ENCODE measurements at places on chromosomes 7 and 10.

DNA sequence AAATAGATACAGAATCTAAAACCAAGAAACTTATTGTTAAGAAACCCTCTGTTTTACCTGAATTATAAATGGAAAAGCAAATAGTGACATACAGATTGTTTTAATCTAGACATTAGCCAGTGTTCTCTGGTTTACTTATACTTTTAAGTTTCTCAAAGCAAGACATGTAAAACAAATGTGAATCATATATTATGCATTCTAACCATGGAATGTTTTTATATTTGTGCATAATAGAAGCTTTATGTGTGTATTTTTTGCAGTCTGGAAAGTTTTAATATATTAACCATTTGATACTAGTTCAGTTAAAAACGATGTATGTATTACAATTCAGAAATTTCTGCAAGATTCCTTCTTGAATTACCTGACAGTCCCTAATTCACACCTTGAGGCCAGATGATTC is 150.6 kb upstream of the TMEM72 start:
- no peak for DNase-seq

- no peak for DNase-seq
These were observed 747.8 kb downstream of the GRID1 start for GRCh38 chr10:85618841-85619240.

DNA sequence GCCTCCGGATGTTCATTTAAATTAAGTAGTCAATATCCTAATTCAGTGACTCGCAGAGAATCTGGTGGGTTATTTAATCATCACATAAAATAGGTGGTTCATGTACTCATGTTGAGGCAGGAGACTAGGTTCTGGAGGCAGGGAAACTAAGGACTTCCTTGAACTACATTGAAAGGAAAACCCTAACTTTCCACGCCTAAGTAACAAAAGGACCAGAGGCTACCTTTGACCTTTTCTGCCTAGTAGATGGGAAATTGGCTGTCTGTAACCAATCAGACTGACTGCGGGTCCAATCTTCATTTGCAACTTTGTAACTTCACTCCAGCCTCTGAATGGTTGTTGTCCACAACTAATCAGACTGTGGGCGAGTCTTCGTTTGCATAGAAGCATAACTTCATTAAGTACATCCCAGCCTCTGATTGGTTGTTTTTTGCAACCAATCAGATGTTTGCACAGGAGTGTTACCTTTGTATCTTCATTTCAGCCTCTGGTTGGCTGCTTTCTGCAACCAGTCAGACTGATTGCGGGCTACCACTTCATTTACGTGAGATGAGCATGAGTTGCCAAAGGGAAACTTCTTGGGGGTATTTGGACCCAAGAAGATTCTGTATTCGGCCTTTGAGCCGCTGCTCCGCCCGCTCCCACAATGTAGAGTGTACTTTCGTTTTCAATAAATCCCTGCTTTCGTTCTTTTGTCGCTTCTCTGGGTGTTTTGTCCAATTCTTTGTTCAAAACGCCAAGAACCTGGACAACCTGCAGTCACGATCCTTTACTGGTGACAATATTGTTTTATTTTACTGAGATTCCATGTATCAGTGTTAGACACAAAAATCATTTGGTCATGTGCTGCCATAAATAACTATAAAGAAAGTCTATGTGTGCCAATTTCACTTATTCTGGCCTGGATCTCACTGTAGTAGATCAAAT is 1.7 kb upstream of the ST7 start:
- DNase-seq = no peak

DNA sequence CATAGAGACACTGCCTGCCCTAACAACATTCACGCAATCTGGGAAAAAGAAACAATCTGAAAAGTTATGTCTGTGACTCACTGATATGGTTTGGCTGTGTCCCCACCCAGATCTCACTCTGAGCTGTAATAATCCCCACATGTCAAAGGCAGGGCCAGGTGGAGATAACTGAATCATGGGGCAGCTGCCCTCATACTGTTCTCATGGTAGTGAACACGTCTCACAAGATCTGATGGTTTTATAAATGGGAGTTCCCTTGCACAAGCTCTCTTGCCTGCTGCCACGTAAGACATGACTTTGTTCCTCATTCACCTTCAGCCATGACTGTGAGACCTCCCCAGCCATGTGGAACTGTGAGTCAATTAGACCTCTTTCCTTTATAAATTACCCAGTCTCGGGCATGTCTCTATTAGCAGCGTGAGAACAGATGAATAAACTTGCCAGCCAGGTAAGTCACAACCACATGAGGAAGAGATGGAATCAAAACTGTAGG is 341.5 kb upstream of the AOAH start:
- DNase-seq = no peak

DNA sequence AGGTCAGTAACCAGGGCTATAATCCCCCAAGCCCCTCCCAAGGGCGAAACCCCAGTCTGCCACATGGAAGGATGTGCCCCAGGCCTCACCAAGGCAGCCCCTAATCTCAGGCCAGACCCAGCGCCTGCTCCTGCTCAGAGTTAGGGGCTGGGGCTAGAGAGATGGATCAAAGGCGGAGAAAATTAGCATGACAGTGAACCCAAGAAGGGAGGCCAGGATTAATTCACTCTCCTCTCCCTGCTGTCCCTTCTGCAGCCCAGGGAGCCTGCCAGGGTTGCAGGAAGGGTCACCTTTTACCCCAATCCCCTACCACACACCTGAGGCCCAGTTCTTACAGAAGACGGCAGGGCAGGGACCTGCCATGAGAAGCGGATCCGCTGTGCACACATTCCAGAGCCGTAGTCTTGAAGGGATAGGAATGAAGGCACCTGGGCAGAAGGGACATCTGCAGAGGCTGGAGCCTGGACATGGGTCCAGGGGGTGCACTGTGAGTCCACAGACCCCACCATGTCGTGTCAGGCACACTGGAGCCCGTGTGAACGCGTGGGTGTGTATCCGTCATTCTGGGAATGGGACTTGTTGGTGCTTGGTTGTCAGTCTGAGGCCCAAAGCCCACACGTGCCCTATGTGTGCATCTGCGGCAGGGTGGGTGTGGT is 11.9 kb upstream of the ZMIZ1 start:
- DNase-seq = no peak

- no peak for DNase-seq
These were observed 34.0 kb downstream of the GATA3 start for GRCh38 chr10:8088504-8088903.

DNA sequence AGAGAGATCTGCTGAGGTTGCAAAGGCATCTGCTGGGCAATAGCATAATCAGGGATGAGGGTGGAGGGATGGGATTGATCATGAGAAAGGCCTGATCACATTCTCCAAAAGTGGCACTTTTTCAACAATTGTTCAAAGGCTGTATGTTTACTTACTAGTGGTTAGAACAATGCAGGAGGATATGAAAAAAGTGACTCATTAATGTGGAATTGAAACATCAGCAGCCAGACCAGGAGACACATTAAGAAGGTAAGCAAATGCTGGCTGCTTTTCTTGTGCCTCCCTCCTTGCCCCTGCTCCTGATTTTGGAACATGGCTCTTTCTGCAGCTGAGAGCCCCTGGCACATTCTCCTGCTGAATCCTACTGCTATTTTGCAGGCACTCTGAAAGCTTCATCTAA is 63.5 kb downstream of the FAM204A start:
- DNase-seq = no peak

DNA sequence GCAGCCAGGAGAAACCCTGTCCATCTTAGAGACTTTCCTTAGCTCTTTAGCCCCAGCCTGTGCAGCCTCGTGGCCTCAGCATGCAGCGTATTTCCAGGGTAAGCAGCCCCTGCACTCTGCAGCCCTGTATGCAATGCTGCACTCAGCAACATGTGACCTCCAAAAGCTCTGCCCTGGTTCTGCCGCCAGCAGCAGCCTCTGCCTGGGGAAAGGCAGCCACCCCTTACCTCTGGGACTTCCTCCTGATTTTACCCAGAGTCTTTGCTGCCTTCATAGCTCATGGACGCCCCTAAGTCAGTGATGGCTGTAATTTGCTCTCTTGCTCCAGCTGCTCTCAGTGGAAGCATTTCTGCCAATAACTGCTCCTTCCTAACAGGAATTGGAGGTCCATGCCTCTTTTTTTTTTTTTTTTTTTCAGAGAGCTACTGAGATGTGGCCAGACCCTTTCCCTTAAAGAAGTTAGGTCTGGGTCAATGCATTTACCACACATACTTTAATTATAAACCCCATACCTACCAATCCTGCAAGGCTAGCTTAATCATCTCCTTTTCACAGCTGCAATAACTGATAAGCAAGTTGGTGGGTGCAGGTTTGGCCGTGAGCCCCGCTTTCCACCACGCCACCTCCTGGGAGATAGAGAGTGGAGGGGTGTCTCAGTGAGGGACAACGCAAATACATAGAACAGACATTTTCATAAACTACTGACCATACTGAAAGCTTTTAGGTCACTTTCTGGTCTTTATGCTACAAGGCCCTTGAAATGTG is 71.7 kb downstream of the RAMP3 start:
- no peak for DNase-seq

GRCh38 chr7:14009453-14010418 is 20.3 kb upstream of the ETV1 start:
- DNase-seq = no peak

DNA sequence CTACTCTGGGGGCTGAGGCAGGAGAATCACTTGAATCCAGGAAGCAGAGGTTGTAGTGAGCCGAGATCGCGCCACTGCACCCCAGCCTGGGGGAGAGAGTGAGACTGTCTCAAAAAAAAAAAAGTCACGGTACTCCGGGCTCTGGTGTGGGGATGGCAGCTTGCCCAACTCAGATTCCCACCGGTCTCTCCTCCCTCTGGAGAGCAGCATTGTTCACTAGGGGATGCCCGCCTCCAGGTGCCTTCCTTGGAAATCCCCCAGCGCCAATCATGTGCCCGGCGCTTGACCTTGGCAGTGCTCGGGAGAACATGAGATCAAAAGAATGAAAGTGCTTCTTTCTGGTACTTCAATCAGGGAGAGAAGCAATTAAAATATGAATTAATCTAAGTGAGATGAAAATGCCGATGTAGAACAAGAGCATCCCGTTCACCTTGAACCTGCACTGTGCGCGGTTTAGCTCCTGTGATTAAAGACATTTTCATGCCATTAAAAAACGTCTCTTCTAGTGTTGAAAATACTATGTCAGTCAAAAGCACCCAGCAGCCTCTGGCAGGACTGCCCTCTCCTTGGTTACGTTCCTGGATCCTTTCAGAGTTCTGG is 1127.3 kb upstream of the AUTS2 start:
- DNase-seq = no peak

DNA sequence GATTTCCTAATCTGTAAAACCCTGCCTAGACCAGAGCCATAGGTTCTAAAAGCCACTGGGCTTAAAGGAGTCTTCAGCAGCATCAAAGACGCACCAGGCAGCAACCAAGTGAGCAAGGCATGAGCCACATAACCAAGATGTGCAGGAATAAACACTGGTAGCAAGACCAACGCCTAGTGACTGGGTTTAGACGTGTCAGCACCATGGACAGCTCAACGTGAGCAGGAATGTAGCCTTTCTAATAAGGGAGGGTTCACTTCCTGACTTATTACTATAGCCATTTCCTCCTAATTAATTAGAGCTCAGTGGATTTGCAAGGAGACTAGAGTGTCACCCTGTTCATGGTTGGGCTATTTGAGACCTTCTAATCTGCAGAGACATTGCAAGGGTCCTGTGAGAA is 223.7 kb downstream of the LHFPL3 start:
- DNase-seq = no peak

DNA sequence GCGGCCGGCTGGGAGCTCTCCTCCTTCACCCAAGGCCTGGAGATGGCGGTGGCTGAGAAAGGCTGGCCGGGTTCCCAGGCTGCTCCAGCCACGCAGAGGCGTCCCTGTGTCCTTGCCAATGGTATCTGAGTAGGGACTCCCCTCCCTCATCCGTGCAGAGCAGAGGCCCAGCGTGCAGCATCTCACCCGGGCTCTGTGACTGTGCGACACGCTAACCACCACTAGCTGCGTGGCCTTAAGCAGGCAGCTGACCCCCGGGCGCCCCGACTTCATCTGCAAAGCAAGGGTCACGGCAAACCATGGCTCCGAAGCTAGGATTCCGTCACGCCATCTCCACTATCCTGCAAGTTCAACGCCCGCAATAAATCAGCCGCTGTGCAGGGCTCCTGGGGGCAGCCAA is 47.2 kb upstream of the TNRC18 start:
- DNase-seq = no peak

GRCh38 chr10:119370111-119370741 is 162.9 kb downstream of the GRK5 start:
- no peak for DNase-seq

GRCh38 chr7:51031791-51032515 is 249.3 kb upstream of the GRB10 start:
- peak; percentile 24 for DNase-seq

DNA sequence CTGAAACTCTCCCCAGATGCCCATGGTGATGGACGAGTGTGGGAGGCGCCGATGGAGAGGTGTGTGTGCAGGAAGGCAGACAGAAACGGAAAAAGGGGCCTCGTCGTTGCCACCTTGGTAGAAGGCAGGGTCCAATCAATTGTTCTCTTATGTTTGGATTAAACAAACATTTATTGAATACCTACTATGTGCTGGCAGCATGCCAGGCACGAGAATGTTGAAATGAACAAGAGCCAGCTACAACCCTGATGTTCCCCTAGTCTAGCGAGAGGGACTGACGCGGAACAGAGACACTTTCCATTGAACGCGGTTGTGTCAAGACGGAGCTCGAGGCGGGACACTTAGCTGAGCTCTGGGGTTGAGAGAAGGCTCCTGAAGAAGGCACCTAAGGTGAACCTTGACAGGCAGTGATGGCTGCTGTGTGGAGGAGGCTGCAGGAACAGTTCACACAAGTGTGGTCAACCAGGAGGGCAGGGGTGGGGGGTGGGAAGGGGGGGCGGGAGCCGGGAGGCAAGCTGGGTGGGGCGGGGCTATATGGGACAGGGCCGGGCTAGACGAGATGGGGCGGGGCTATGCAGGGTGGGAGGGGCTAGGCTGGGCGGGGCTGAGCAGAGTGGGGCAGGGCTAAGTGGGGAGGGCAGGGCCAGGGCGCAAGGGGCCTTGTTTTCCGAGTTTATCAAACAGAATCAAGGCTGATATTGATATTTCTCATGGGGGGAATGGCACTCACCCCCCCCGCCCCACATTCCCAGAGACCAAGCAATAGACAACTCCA is 181.0 kb downstream of the GATA3 start:
- no peak for DNase-seq

DNA sequence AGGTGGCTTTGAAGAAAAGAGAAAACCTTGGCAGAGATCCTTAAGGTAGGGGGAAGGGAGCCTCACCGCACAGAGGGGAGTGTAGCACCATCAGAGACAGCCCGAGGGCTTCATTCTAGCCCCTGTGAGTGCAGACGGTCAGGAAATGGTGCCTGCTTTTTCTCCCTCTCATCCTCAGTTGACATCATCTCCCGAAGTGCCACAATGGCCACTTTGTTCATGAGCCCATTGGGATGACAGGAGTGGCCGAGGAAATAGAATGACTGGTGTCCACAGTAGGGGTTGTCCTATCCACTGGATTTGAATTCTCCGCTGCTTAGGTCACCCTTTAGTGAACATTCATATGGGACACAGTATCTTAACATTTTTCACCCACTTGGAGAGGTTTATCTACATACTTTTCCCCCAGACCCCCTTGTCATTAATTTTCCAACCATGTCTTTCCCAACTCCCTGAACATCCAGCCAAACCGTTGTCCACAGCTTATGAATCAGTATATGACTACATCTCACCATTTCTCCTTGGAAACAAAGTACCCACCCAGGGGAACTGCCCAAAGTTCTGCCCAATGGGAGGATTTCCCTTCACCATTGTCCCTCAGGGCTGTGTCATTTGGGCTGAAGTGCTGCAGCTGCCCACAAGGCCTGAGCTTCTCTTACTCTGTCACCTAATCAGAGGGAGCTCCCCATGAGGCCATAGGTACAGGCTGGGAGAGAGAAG is 108.8 kb downstream of the ADCY1 start:
- peak; percentile 14 for DNase-seq
